Activated naive CD4-positive, alpha-beta T cell treated with anti-CD3 and anti-CD28 coated beads, Interleukin-2, amount 50 U/mL, for 16 hours (primary cell): ENCODE measurements at places on chromosomes 11 and 22.
A peak's percentile ranks its signal among the peaks of the same experiment; 100 is the strongest.

DNA sequence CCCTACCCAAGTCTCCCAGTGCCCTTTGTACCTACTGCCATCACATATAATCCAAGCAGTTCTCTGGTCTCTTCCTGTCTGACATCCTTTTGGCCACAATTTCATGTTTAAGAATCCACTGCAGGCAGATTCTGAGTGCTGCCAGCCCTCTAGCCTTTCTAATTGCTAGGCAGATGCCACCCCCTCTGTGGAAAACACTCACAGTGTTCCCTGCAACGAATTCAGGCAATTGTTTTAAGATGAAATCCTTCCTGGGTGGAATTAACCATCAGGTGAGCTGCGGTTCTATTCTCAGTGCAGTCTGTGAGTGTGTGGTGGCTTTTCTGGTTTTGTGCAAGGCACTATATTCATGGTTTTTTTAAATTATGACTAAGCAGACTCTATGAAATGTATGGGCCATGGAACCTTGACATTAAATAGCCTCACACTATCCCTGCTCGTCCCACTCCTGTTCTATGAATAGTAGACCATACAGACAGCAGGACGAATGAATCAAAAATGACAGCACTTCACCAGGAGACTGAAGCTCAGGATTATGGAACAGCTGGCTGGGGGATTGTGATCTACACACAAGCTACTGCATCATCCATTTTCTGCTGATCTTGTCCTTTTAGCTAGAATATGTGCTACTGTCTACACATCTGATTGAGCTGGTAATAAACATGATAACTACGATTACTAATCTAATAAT lies 29.8 kb upstream of the BMAL1 start:
- DNase-seq = no peak

GRCh38 chr11:47606731-47607130 lies 12.5 kb upstream of the C1QTNF4 start:
- DNase-seq = no peak

- DNase-seq = no peak
Observed at GRCh38 chr11:126718276-126718675, 282.3 kb downstream of the KIRREL3 start.

DNA sequence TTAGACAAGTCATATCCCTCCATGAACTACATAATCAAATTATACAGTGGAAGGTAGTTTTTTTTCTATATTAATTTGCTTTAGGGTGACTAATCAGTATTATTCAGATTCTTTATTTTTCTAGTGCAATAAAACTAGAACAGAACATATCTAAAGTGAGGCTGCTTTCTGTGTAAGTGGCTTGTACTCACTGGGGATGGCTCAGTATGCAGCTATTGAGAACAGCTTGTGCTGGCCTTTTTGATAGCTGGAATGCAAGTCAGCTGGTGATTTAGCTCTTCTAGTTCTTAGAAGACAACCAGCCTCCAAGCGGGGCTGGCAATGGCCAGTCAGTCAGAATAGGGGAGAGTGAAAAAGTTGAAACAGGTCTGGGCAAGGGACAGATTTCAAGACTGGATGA lies 119.4 kb downstream of the BLID start:
- no peak for DNase-seq

DNA sequence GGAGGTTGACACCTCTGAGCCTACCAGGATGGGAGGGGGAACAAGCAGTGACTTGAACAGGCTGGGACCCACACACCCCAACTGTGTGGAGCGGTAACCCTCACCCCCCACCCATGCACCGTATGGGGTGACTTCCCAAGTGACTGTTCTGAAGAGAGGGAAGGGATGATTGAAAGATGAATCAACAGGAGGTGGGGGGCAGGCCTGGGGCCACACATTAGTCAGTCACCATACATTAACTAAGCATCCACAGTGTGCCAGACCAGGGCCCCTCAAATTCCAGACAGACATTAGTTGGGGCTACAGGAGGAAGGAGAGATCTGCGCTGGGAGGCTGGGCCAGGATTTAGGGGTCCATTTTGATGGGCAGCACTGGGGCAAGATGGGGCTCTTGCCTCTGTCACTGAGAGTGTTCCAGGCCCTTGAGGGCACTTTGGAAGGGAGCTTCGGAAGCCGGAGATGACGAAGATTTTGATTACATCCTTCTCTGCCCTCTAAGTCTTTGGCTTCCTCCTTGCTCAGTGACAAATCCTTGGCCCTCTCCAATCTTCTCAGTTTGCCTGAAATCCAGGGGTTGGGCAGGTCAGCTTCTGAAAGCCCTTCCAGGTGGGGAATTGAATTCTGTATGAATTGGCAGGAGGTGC lies 966 bp downstream of the SMTN start:
- no peak for DNase-seq

DNA sequence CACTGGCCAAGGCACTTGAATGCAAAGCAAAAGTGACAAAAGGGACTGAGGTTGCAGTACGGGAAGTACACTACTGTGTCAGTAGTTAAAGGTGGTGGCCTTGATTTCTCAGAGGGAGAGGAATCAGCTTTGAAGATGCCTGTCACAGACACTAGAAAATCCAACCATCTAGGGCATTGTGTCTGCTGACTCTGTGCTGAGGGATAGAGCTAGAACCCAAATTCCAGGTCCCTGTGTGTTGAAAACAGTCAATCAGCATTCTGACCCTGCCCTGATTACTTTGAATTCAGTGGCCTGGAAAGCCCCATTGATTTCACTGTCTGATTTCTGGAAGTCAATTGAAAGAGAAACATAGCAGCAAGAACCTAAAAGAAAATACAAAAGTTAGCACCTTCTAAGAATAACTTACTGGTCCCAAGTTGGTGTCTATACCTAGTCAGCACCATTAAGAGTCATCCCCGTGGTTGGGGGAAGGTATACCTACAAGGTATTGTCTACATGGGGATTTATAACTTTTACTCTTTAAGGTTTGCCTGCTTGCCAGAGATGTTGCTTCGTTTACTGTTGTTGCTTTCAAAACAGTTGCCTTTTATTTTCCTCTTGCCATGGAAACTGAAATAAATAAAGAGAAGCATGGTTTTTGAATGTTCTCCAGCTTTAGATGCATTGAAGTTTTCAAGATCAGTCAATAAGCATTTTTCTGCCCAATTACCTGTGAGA lies 97.3 kb downstream of the PDHX start:
- DNase-seq = peak; percentile 16

- no peak for DNase-seq
Observed at GRCh38 chr11:64905516-64906313, 11.3 kb downstream of the ATG2A start.

DNA sequence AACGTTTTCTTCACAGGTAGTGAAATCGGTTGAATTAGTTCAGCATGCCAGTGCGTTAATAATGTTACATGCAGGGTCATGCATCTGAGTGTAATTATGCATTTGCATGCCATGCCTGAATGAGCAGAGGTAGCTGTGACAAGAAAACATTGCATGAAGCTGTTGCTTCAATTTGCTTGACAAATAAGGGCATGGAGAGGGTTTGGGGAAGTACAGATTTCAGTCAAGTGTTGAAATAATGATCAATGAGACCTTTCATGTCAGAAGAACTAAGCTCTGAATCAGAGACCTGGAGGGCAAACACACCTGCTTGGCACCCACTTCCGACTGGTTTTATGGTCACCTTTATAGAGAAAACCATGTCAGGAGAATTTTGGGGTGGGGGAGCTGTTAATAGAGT lies 221.4 kb downstream of the DBX1 start:
- DNase-seq = no peak

- DNase-seq = no peak
Observed at GRCh38 chr22:37741312-37741795, 44.5 kb downstream of the TRIOBP start.
